NCI-H1694 treated with DMSO at 0.1 percent for 48 hours (cell line): ENCODE measurements at places on chromosomes 16 and 17.

- no peak for DNase-seq
These were observed 33.2 kb downstream of the GPRC5B start for GRCh38 chr16:19851476-19851875.

DNA sequence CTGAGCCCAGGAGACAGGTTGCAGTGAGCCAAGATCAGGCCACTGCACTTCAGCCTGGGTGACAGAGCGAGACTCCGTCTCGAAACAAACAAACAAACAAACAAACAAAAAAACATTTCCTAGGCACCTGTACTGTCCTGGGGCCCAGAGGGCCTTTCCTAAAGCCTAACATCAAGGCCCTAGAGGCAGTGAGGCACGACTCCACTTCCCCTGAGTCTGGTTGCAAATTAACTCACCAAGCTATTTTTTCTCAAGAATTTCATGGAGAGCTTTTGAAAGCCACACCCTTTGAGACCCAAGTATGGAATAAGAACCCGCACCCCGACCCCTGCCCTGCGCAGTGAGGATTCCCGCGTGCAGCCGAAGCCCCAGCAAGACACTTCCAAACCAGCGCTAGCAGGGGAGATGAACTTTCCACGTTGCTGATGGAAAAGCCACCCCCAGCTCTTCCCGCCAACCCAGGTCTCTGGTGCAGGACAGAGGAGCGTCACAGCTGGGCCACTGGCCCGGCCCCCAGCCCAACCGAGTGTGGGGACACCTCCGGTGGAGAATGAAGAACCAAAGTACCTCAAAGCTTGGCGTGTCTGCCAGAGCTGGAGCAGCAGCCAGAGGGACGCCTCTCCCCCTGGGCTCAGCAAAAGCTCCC, 1.2 kb downstream of the CHST5 start:
- no peak for DNase-seq

GRCh38 chr17:58918072-58918471, 162.4 kb downstream of the PPM1E start:
- no peak for DNase-seq

DNA sequence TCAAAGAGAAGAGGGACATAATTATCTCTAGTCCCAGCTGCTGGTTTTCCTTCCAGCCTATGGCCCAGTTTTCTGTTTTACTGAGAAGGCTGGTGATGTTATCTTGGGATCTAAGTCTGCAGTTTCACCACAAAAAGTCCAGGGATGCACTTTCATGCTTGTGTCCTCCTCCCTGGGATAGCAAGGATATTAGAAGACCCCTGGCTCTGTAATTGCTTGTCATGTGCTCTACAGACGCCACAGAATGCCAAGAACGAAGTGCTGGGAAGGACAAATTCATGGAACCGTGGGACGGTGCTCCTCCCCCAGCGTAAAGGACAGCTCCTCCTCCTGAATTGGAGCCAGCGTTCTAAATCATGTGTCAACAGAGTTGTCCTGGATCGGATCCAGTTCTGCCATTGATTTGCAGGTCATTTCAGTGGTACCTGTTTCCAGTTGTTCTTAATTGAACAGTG, 8.6 kb downstream of the MAPT start:
- no peak for DNase-seq

DNA sequence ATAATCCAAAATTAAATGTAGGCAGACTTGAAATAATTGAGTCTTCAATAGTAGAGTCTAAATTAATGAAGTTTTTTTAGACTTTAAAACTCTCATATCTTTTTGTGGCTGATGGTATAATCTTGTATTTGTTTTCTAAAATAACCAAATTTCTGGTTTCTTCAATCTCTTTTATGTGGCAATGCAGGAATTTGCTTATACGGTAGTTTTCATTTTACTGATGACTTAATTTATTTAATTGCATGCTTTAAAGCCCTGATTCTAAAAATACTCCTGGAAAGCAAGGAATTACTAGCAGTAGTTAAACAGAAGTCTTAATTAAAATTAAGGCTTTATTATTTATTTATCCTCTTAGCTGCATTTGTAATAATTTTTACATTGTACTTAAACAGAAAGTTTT, 15.4 kb downstream of the MRTFB start:
- DNase-seq: no peak

DNA sequence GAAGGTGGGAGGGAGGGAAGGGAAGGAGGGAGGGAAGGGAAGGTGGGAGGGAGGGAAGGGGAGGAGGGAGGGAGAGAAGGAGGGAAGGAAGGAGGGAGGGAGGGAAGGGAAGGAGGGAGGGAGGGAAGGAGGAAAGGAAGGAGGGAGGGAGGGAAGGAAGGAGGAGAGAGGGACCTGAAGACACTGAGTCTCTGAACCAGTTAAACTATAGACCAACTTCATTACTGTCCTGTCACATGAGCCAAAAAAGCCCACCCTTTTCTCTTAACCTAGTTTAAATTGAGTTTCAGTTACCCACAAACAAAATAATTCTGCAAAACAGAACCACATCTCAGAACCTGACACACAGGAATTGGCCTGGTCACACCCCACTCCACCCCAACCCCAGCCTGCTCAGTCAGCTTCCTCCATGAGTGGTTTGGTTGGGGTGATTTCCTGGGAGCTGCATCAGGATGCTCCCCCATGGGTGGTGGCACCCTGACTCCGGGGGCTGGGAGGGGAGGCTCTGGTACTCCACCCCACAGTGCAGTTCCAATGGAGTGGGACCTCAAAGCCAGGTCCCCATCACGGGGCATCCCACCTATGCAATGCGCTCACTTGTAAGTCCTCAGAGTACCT, 4.7 kb upstream of the PRR29 start:
- DNase-seq: no peak

DNA sequence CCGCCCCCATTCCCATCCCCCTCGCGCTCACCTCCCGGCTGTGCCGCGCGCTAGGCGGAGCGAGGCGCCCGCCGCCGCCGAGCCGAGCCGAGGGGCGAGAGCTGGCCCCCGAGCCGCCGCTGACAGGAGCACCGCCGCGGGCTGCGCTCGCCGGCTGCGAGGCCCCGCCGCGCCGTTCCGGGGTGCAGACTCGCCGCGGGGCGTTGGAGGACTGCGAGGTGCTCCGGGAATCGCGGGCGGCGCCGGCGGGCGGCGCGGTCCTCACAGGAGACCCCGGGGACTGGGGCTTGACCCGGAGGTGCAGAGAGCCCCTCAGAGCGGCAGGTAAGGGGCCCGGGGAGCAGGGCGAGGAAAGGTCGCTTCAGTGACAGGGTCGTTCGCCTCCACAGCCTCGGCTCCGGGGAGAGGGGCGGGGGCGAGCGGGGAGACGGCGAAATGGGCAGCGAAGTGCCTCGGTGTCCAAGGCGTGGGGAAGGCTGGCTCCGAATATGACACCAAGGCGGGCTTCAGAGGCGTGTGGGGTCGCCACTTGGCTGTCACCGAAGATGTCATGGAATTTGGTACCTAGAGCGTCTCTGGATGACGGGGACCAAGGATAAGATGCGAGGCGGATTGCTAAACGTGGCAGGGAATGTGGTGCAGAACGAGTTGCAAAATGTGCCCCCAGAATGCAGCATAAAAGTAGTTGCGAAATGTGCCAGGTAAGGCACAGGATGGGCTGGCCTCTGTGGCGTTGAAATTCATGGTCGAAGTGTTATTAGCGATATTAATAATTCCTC, 580 bp downstream of the TANC2 start:
- DNase-seq: peak; percentile 54

GRCh38 chr16:5972747-5973146, 875.2 kb upstream of the EEF2KMT start:
- no peak for DNase-seq

GRCh38 chr17:29112771-29113295, 67.4 kb downstream of the MYO18A start:
- DNase-seq: no peak

GRCh38 chr16:22194707-22195444, 11.2 kb upstream of the EEF2K start:
- DNase-seq: no peak

DNA sequence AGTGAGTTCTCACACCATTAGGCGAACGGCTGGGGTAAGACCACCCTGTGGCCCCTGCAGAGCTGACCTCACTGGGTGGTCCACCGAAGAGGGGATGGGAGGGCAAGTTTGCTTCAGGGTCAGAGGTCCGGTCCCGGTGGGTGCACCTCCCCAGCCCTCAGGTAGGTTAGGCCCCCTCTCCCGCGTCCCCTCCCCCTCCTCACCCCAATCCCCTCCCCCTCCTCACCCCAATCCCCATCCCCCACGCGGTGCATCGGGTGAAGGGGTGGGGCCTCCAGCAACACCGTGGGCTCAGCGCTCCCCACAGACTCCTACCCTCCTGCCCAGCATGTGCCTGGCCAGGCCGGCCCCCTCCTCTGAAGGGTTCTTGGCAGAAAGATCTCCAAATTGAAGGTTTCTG, 13.4 kb downstream of the MCRIP1 start:
- DNase-seq: no peak

DNA sequence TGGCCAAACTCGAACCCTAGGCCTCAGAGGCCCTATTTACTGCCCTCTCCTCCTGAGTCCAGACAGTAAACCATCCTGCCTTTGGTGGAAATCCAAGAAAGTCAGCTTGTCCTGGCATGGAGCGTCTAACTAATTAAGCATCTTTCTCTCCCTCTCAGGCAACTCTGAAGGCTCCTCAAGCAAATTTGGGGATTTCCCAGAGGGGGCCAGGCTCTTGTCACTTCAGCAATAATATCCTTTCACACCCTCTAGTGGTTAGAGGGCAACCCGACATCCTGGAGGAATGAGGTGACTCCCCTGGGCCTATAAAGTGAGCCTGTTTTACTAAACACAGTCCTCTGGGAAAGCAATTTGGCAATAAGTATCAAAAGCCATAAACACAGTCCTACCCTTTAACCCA, 60.4 kb downstream of the NOG start:
- peak; percentile 47 for DNase-seq

DNA sequence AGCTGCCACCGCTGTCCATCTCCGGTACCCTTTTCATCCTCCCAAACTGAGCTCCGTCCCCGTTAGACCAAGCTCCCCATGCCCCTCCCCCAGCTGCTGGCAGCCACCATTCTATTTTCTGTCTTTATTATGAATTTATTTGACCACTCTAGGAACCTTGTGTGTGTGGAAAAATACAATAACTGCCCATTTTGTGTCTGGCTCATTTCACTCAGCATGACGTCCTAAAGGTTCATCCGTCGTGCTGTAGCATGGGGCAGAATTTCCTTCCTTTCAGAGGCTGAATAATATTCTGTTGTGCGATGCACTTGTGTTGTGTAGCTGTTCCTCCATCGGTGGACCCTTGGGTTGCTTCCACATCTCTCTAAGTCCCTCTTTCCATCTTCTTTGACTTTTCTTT, 263.1 kb downstream of the SEC14L1 start:
- DNase-seq: no peak

GRCh38 chr16:76335180-76335974, 58.2 kb downstream of the CNTNAP4 start:
- no peak for DNase-seq

DNA sequence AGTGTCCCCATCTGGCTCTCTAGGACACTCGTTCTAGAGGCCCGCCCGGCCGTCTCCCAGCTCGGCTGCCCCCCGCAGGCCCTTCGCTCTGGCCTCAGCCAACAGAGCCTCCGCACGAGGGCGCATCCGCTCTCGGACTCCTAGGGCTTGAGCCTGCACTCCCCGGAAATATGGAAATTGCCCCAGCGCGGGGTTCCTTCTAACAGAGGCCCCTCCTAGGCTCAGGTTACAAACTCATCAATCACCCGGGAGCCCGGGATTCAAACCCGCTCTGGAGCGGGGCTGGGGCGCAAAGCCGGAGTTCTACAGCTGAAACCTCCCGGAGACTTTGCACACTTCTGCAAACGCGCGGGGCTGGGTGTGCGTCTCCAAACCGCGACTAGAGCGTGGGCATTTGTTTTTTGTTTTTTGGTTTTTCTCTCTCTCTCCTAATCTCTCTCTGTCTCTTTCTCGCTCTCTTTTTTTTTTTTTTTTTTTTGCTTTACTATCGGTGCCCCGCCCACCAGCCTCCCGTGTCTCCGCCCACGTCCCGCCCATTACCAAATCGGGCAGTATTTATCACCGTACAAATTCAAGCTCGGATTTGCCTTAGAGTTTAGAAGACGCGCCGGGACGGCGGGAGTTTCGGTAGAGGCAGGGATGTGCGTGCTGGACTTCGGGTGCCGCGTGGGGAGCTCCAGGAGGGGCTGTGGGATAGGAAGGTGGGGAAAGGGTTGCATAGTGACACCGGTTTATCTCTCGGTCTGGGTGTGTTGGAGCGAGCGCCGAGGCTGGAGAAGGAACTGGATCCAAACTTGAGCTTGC, 2.4 kb upstream of the FOXL1 start:
- DNase-seq: no peak

DNA sequence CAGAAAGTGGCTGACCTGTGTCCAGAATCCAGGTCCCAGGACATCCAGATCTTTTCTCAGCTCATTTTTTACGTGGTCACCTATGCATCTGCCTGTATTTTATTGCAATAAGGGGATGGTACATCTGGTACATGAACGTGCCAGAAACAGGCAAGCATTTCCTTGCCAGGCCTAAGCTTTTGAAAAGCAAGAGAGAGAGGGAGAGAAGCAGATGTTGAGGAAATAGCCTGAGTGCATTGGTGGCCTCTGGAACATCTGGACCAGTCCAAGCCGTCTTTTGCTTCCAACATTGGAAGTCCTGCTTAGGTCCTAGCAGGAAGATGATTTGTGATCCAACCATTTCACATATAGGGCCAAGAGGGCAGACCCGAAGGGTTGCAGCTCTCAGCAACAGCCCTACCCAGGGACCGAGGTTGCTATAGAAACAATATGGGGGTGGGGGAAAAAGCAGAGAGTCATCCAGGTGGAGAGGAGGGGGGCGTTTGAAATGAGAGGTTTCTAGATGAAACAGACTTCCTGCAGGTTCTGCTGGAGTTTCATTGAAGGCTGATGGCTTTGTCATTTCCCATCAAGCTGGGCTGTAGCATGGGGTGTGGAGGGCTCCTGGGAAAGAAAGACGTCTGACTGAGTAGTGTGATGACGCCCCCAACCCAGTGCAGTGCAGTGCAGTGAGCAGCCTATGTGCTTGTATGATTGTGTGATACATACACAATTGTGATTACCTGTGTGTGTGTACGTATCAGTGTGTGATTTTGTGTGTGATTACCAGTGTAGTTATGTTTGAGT, 61.6 kb downstream of the SHISA6 start:
- no peak for DNase-seq

DNA sequence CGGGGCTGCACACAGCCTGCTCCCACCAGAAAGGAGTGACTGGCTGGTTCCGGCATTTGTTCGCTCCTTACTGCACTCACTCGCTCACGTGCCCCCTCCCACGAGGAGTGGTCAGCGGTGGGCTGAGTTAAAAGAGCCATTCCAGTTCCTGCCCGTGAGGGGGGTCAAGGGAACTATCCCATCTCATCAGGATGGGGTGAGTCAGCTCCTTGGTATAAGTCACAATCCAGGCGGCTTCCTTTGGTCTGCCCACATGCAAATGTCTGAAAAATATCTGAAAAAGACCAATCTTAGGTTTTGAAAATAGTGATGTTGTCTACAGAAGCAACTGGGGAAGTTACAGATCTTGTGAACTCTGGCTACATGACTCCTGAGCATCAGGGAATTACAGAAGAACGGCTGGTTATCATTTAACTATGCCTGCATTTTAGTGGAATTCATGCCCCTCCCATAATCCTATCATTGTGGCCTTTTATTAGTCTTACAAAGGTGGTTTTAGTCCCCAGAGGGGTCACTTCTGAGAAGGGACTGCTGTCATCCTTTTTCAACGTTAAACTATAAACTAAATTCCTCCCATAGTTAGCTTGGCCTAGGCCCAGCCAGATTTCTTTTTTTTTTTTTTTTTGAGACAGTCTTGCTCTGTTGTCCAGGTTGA, 9.8 kb upstream of the TNFSF12 start:
- DNase-seq: no peak
